ENCODE measurements at places on chromosomes 2 and 18. TPM values are rescaled to one million over a fixed set of nuclear protein-coding genes. Genes with fewer than 3 reads are reported as not detected.

- H3K27me3 ChIP-seq: no peaks in the 10 kb centered on the region
- H3K4me1 ChIP-seq: no peaks in the 10 kb centered on the region
- H3K36me3 ChIP-seq: 0 out of 2 replicates have a peak, but pooled peaks cover 5% of the 10 kb centered on the region
- H3K27ac ChIP-seq: no peak overlapping the region
- no peak overlapping the region for H3K4me3 ChIP-seq
- DNase-seq: peak; percentile 62
These were observed 22.4 kb downstream of the ARL6IP6 start for GRCh38 chr2:152740743-152741328.

DNA sequence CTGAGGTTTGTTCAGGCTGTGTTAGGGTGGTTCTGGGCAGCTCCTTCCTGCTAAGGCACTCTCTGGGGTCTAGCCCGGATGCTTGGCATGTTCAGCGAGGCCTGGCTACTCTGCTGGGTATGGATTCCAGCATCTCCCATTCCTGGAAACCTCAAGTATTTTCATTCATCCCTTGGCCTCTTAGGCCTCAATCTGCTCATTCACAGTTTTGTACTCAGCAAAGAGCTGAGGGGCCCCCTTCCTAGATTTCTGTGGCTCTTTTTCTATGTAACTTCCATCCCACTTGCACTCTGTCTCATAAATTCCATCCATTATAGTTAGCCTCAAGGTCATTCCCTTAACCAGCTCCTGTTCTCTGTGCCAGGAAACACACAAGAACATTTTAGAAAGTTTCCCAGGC is 798.8 kb upstream of the HS6ST1 start:
- H3K36me3 ChIP-seq: no peaks in the 10 kb centered on the region
- H3K4me1 ChIP-seq: no peaks in the 10 kb centered on the region
- DNase-seq: no peak
- no peak overlapping the region for H3K4me3 ChIP-seq
- no peaks in the 10 kb centered on the region for H3K27me3 ChIP-seq

DNA sequence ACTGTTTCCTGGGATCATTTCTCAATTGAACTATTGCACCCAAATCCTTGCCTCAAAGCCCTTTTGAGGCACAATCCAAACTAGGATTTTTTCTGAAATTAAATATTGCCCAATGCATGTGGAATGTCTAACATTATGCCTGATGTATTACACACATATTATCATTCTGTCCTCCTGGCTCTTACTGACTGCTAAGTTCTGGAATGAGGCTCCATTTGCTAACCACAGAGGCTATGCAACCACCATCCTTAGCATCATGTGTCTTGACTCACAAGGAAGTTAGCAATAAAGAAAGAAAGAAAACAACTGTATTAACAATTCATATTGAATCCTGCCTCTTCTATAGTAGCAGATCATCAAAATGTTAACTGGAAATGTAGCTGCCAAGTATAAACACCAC is 1142.7 kb downstream of the CNTNAP5 start:
- DNase-seq: no peak
- H3K27me3 ChIP-seq: no peaks in the 10 kb centered on the region
- H3K4me1 ChIP-seq: no peaks in the 10 kb centered on the region
- no peak overlapping the region for H3K4me3 ChIP-seq
- no peak overlapping the region for H3K27ac ChIP-seq

GRCh38 chr18:63113899-63114565 is 205.5 kb downstream of the BCL2 start:
- H3K27ac ChIP-seq: no peak overlapping the region
- no peaks in the 10 kb centered on the region for H3K36me3 ChIP-seq
- no peaks in the 10 kb centered on the region for H3K27me3 ChIP-seq
- H3K4me3 ChIP-seq: no peak overlapping the region
- no peak for DNase-seq
- H3K4me1 ChIP-seq: no peaks in the 10 kb centered on the region

DNA sequence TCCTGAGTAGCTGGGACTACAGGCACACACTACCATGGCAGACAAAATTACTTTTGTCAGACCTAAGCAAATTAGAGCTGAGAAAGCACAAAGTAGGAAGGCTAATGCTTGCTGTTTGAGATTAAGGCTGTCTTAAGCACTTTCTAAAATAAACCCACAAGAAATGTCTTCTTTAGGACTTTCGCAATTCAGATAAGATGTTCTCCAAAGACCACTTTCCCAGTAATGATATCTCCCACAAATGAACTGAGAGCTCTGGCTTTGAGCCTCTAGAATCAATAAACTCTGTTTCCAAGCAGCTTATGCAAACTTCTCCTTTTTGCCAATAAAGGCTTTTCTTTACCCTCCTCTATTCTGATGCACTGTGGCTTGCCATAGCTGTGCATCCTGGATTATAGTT is 32.0 kb upstream of the GALNT1 start:
- H3K27ac ChIP-seq: no peak overlapping the region
- no peaks in the 10 kb centered on the region for H3K4me1 ChIP-seq
- no peak overlapping the region for H3K4me3 ChIP-seq
- no peaks in the 10 kb centered on the region for H3K27me3 ChIP-seq

GRCh38 chr2:47724221-47724981 is 58.5 kb upstream of the MSH6 start:
- DNase-seq: no peak
- no peaks in the 10 kb centered on the region for H3K36me3 ChIP-seq
- no peak overlapping the region for H3K27ac ChIP-seq
- no peaks in the 10 kb centered on the region for H3K4me1 ChIP-seq
- no peaks in the 10 kb centered on the region for H3K27me3 ChIP-seq
- H3K4me3 ChIP-seq: no peak overlapping the region

- H3K4me3 ChIP-seq: no peak overlapping the region
- no peaks in the 10 kb centered on the region for H3K4me1 ChIP-seq
- H3K27ac ChIP-seq: no peak overlapping the region
- H3K27me3 ChIP-seq: no peaks in the 10 kb centered on the region
These were observed 618.0 kb downstream of the CCDC85A start for GRCh38 chr2:56801770-56802169.

DNA sequence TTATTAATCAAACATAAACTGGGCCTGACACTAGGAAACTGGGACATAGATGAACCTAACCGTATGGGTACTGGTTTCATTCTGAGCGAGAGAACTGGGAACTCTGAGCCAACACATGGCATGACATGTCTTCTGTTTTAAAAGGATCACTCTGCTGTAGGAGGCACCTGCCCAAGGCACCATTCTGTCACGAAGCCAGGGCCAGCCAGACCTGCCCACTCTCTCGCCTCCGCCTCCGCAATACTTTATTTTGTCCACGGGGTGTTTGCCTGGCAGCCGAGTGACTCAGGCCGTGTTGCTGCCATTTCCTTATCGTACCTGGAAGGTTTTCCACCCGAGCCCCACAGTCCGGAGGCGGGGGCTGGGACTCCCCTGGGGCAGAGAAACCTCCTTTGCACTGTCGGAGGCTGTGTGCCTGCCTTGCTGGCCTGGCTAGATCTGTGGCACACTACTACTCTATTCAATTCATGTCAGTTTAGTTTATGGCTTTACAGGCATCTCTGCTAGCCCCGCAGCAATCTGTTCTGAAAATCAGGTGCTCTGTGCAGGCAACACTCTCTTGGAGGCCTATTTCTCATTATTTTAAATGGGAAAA is 120.4 kb upstream of the ACKR3 start:
- DNase-seq: no peak
- no peak overlapping the region for H3K27ac ChIP-seq
- H3K4me1 ChIP-seq: no peaks in the 10 kb centered on the region
- no peaks in the 10 kb centered on the region for H3K36me3 ChIP-seq
- no peak overlapping the region for H3K4me3 ChIP-seq

DNA sequence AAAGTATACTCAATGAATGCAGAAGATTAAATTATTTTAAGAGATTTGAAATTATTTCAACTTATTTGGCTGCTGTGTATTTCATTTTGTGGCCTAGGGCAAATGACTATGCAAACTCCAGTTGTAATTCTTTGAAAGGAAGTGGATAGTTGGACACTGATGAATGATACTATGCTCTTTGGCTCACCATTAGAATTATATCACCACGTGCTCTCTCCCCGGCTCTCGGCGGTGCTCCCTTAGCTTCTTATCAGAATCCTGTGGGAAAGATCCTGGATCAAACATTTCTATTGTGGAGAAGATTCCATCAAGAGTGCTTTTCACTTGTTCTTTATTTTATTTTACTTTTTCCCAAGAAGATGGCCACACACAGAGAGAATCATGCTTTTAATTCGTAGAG is 55.2 kb downstream of the ADCYAP1 start:
- no peaks in the 10 kb centered on the region for H3K36me3 ChIP-seq
- H3K4me3 ChIP-seq: no peak overlapping the region
- DNase-seq: no peak
- H3K27me3 ChIP-seq: no peaks in the 10 kb centered on the region
- no peak overlapping the region for H3K27ac ChIP-seq

GRCh38 chr2:71876542-71877451 is 270.9 kb downstream of the CYP26B1 start:
- H3K27ac ChIP-seq: no peak overlapping the region
- no peaks in the 10 kb centered on the region for H3K36me3 ChIP-seq
- no peak overlapping the region for H3K4me3 ChIP-seq
- no peaks in the 10 kb centered on the region for H3K27me3 ChIP-seq
- H3K4me1 ChIP-seq: peaks cover 16% of the 10 kb centered on the region
- DNase-seq: no peak

DNA sequence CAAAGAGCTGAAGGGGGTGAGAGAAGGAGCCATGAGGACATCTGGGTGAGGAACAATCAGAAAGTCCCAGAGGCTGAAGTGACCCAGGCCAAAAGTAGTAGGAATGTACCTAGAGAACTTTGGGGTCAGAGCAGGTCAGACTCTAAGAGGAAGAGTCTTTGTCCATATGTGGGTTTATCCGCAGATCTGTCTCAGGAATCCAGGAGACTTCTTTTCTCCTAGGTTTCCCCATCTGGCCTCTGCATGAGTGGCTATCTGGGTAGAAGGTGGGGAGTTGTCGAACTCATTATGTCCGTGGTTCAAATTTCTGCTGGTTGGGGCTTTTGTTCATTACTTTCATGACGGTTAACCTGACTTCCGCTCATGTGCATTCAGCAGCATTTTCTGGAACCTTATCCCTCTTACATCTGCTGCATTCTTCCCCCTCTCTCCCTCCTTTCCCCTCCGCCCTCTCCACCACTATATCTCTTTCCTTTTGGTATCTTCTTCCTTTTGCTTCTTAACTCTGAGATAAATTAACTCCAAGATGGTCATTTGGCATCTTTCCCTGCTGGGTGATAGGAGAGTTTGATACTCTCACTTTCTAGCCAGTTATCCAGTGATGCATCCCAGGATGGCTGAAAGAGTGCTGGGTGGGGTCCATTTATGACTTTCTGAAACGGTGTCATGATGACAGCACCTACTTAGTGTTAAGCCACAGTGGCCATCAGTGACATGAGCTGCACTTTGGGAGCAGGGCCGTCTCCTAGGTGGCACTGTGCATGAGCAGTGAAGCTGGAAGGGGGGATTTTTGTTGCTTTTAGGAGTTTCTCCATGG is 2.1 kb downstream of the LIPG start:
- H3K36me3 ChIP-seq: peaks cover 22% of the 10 kb centered on the region
- H3K4me1 ChIP-seq: peaks cover 19% of the 10 kb centered on the region
- H3K4me3 ChIP-seq: peak overlapping the region; percentile 83
- H3K27ac ChIP-seq: peak overlapping the region; percentile 86
- no peaks in the 10 kb centered on the region for H3K27me3 ChIP-seq
- no peak for DNase-seq

DNA sequence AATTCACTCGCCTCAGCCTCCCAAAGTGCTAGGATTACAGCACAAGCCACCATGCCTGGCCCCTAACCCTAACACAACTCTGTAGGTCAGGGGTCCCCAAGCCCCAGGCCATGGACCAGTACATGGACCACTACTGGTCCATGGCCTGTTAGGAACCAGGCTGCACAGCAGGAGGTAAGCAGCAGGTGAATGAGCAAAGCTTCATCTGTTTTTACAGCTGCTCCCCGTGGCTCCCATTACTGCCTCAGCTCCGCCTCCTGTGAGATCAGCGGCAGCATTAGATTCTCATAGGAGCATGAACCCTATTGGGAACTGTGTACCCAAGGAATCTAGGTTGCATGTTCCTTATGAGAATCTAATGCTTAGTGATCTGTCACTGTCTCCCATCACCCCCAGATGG is 201.7 kb downstream of the NRP2 start:
- H3K36me3 ChIP-seq: no peaks in the 10 kb centered on the region
- no peaks in the 10 kb centered on the region for H3K27me3 ChIP-seq
- H3K27ac ChIP-seq: no peak overlapping the region
- DNase-seq: no peak
- no peaks in the 10 kb centered on the region for H3K4me1 ChIP-seq

GRCh38 chr2:152407204-152407721 is 72.3 kb downstream of the FMNL2 start:
- no peak overlapping the region for H3K27ac ChIP-seq
- no peak overlapping the region for H3K4me3 ChIP-seq
- peak; percentile 45 for DNase-seq

GRCh38 chr2:23430263-23430662 is 45.3 kb downstream of the KLHL29 start:
- H3K27ac ChIP-seq: no peak overlapping the region
- 0 out of 2 replicates have a peak, but pooled peaks cover 14% of the 10 kb centered on the region for H3K4me1 ChIP-seq
- no peak for DNase-seq
- no peak overlapping the region for H3K4me3 ChIP-seq
- no peaks in the 10 kb centered on the region for H3K27me3 ChIP-seq
- H3K36me3 ChIP-seq: no peaks in the 10 kb centered on the region

DNA sequence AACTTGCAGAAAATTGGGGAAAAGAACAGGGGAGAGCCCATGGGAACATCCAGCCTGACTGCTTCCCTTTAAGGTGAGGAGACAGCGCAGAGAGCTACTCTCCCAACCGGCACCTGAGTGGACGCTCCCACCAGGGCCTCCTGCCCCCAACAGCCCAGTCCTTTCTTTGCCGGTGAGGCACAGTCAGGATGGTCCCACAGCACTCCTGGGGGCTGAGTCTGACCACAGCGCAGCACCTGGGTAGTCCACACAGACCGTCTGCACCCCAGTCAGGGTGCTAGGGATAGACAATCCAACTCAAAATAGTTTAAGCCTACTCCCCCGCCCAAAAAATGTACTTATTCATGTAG is 74.5 kb downstream of the MEX3C start:
- no peaks in the 10 kb centered on the region for H3K36me3 ChIP-seq
- no peaks in the 10 kb centered on the region for H3K27me3 ChIP-seq
- no peak for DNase-seq
- no peak overlapping the region for H3K27ac ChIP-seq
- no peaks in the 10 kb centered on the region for H3K4me1 ChIP-seq

CCDC68 gene
- total RNA-seq: 2.9 TPM

IL36G gene
- total RNA-seq: not detected

AKAIN1 gene
- total RNA-seq: not detected

GATA6 gene
- 12.3 TPM for total RNA-seq

AMER3 gene
- not detected for total RNA-seq

GPR75 gene
- 1.8 TPM for total RNA-seq

GAD1 gene
- 4.3 TPM for total RNA-seq

All from PC-9 (cell line).